Hematopoietic multipotent progenitor cell (in vitro differentiated cells): ENCODE measurements at places on chromosomes 4 and X. TPM values are rescaled to one million over a fixed set of nuclear protein-coding genes. Genes with fewer than 3 reads are reported as not detected.

GRCh38 chr4:39609454-39609931 lies 29.2 kb downstream of the SMIM14 start:
- no peak for DNase-seq

GRCh38 chr4:73945674-73946449 lies 36.0 kb downstream of the PF4 start:
- no peak for DNase-seq

DNA sequence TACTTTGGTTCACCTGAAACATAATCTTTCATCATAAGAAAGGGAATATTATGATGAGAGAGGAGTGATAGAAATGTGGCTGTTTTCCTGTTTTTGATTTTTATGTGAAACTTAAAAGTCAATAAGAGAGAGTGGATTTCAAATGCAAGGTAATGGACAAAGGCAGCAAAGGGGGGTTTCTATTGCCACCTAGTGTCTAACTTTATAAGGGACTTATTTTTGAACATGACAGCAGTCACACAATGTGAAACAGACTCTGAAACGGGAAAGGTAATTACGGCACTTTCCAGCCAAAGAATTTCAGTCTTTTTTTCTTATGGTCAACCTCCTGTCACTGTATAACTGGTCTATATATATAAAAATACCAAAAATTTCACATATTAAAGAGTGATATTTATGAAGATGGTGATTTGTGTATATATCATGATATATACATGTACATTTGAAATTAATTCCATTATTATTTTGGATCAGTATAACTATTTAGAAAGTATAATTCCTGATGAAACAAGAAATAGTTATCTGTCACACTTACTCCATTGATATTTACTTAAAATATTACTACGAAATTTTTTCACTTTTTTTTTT lies 127.1 kb downstream of the FBXO8 start:
- DNase-seq, result no peak

GRCh38 chrX:16963216-16963615 lies 16.8 kb downstream of the REPS2 start:
- DNase-seq, result no peak

DNA sequence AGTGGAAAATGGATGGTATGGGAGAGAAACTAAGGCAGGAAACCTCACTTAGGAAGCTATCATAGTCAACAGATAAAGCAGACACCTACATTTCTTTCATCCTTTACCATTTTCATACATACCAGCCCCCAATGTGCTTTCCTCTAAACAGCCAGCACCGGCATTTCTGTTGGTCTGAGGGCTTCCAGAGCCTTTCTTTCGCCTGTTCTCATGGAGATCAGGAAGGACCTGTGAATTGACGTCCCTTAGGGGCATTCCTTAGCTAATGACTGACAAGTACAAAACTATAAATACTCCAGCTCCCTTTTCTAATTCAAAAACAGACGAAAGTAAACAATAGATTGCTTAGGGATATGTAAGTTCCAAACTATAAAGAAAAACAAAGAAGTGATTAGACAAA lies 215.5 kb upstream of the CNKSR2 start:
- no peak for DNase-seq

DNA sequence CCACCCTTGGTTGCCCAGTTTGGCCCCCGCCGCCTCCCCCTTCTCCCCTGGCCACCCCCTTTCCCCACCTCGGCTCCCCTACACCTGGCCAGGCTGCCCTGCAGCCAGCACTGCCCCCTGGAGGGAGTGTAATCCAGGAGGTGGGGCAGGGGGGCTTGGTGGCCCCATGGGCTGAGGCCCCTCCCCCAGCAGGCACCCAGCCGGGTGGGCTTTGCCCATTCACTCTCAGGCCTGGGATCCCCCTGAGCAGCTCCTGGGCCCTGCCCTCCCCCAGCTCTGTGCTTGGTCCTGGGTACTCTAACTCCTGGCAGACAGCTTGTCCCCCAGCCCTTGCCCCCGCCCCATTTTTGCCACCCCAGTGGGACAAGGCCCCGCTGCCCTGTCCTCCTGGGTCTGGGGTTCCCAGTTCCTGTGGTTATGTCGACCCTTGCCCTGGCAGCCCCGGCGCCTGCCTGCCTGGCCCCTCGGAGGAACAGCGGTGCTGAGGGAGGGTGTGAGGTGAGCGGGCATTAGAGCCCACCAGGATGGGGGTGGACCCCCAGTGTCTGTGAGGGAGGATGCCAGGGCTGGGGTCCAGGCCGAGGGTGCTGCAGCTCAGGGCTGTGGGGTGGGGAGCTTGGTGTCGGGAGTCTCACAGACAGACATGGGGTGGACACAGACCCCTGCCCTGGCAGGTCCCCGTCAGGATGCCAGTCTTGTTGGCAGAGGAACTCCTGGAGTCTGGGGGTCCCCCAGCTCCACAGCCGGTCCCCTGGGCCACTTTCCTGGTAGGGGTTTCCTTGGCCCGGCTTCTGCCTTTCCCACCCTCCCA lies 10.2 kb downstream of the NAT8L start:
- no peak for DNase-seq

GRCh38 chrX:65643531-65644052 lies 23.9 kb upstream of the MSN start:
- DNase-seq, result no peak

DNA sequence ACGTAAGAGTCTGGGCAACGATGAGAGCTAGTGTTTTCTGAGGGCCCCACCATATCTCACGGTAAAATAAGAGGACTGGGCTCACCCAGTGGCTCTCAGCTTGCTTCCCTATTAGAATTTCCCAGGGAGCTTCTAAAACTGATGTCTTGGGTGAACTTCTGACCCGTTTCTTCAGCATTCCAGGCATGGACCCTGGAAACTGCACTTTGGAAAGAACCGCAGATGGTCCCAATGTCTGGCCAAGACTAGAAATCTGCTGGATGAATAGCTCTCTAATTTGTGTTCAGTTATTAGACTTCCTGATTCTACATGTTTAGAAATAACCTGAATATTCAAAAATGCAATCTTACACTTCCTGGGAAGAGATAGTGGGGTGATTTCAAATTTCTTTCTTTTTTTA lies 127.8 kb downstream of the ANOS1 start:
- no peak for DNase-seq

DNA sequence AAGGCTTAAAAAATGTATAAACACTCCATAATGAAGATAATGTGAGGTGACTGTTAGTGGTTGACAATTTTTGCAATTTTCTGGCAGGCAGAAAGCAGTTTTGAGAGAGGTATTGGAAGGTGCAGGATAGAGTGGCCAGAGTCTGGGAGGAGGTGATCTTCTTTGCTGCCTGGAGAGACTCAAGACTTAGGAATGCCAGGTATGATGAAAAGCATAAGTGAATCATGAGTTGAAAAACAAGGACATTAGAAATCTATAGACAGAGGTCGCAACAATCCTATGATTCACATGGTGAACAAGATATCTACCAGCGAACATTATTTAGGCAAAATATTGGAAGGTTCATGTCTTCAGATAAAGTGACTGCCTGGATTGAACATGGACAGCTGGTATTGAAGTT lies 118.5 kb downstream of the CFAP299 start:
- no peak for DNase-seq

- DNase-seq, result no peak
These were observed 41.0 kb downstream of the CEP44 start for GRCh38 chr4:174324725-174325124.

DNA sequence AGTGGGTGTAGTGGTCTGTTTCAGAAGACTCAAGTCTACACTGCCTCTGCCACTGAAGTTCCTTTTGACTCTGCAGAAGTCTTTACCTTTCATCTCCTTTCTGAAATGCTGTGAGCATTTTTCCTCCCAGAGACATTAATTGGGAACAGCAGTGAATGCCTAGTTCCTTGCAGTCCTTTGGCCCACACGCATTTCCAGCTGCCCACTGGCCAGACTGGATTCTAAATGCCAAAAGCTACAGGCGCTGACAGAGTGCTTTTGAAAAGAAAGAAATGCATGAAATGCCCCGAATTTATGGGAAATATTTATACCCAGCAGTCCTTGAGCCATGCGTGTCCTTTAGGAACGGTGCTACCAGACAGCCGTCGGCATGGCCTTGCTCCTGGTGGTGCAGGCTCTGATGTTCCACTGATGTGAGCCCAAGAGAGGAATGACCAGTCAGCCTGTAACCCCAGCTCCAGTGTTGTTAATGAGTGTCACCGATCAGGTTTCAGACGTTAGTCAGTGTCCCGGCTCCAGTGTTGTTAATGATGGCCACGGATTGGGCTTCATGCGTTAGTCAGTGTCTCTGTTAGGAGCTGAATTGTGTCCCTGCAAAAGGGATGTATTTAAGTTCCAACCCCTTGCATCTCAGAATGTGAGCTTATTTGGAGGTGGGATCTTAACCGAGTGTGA lies 132.6 kb downstream of the TBL1X start:
- no peak for DNase-seq

GRCh38 chr4:172356016-172356415 lies 542.8 kb downstream of the GALNTL6 start:
- DNase-seq, result no peak

ARMCX4 gene
- total RNA-seq, result 2.2 TPM
